ENCODE measurements at places on chromosomes 4 and X. TPM values are rescaled to one million over a fixed set of nuclear protein-coding genes. Genes with fewer than 3 reads are reported as not detected.

- no peak for DNase-seq
Observed at GRCh38 chr4:134668237-134668636, 466.6 kb upstream of the PABPC4L start.

DNA sequence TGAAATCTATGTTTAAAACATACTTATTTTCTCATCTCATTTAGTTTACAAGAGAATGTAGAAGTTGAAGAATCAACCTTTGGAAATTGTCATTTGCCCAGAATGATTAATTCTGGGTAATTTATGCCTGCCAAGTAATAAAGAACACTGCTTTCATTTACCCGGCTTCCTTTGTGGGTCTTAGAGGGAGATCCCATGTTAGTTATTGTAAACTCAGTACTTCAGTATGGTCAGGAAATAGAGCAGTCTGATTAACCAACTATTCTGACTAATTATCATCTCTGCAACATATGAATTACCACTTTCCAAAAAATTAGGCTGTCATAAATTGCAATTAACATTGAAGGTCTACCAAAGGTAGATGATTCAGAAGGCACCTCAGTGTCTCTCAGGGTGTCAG lies 324.5 kb downstream of the HNRNPD start:
- DNase-seq = no peak

GRCh38 chrX:23764188-23764984 lies 18.6 kb upstream of the SAT1 start:
- DNase-seq = no peak

DNA sequence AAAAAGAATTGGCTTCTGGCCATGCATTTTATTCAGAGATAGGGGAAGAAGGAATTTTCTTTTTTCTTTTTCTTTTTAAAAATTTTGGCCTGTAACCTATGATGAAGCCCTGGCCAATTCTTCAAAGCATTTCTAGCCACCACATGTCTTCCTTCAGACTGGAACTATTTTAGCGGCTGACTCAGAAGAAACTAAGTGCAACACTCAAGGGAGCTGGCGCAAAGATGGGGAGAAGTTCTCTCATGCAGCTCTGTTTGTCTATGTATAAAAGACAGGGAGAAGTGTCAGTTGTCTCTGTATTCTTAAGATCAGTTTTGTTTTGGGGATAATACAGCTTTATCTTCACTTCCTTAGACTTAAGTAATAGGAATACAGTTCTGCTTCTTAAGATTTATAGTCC lies 46.1 kb downstream of the MBNL3 start:
- DNase-seq = no peak

Gene NRK
- 0.96 TPM for total RNA-seq

Gene TSPAN7
- 32.0 TPM for total RNA-seq

Gene PROM1
- 0.35 TPM for total RNA-seq

Gene AR
- total RNA-seq = 19.3 TPM

Data from mesenteric fat pad (tissue), 1 donor.